ENCODE measurements at places on chromosomes 1 and 21.

- DNase-seq, result peak; percentile 83
These were observed 71.8 kb downstream of the DISP3 start for GRCh38 chr1:11550664-11551283.

GRCh38 chr1:93880731-93881130 is 1.7 kb upstream of the DNTTIP2 start:
- no peak for DNase-seq

GRCh38 chr1:105419030-105419429 is 1637.4 kb upstream of the PRMT6 start:
- DNase-seq, result no peak

DNA sequence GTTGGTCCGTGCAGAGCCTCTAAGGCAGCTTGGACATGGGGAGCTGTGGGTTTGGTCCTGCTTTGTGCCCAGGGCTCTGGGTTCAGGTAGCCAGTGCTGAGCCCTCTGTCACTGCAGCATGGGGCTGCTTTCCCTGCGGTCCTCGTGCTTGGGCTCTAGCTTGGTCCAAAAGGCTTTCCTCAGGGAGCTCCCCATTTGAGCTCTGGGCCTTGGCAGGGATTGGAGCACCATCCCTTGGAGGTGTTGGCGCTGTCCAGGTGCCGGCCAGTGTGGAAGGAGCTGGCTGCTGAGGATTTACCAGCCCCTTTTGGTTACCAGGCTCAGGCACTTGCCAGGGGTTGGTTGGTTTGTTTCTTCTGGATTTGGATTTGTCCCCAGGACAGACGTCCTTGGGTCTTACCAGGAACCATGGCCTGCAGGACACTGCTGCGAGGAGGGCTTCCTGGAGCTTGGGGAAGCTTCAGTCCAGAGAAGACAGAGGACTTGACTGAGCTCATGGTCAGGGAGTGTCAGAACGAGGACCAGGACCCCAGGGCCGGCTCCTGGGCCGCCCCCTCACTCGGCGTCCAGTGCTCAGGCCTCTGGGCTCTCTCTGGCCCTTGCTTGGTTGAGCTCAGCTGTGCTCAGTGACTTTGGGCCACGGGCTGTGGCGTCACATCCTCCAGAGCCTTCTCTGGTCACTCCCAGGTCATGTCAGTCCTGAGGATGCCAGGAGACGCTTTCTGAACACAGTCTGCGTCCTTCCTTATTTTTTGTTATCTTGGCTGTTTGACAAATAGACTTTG is 224.7 kb downstream of the CAMTA1 start:
- DNase-seq, result no peak

DNA sequence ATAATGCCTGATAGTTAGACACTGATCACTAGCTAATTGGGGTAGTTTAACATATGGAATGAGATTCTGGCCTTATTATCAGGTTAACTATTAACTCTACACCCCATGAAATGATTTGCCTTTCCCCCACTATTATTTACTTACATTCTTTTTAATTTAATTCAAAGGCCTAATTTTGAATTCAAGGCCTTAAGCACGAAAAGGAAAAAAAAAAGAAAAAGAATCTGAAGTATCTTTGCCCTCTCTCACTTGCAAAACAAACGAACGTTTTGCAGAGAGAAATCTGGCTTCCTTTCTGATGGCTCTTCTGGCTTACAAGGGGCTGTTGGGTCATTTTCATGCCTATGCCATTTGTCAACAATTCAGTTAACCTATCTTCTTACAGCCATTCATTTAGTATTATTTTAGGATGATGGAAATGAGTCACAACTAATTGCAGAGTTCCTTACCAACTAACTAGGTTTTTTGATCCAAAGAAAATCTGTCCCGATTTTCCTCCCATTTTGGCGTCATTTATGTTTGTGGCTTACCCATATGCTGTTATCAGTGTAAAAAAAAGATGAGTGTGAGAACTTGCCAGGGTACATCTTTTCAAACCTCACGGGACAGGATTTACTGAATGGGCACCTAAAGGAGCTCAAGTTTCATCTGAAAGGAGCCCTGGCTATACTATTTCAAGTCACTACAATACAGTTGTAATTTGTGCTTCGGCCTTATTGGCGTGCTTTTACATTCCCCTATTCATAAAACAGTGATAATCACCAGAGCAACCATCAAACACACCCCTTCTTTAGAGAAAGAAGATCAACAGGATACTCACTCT is 1.9 kb upstream of the ERRFI1 start:
- DNase-seq, result no peak

- DNase-seq, result no peak
These were observed 23.3 kb downstream of the INAVA start for GRCh38 chr1:200918006-200918405.

GRCh38 chr1:154714638-154715037 is 106.7 kb upstream of the ADAR start:
- DNase-seq, result peak; percentile 35

GRCh38 chr1:93716941-93717368 is 35.3 kb upstream of the BCAR3 start:
- peak; percentile 39 for DNase-seq

DNA sequence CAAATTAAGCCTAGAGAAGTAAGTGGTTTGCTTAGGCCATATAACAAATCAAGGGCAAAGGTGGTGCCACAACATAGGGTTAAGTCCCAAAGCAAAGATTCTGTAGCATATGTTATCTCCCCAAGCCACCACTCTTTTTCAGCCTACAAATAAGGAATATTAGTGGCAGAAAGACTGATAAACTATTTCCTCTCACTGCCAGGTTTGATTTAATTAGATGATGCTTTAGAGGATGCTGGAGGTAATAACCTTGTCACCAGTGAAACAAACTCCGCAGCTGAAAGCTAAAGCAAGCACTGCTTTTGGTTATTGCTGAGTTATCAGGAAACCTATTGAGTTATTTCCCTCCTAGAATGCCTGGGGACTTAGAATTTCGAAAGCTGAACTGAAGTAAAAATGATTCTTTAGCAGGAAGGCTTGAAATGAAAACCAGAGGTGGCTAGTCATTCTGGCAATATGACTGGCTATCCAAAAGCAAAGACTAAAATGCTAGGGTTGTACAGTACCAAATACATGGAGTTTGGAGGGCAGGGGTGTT is 145.2 kb downstream of the SYT2 start:
- no peak for DNase-seq

DNA sequence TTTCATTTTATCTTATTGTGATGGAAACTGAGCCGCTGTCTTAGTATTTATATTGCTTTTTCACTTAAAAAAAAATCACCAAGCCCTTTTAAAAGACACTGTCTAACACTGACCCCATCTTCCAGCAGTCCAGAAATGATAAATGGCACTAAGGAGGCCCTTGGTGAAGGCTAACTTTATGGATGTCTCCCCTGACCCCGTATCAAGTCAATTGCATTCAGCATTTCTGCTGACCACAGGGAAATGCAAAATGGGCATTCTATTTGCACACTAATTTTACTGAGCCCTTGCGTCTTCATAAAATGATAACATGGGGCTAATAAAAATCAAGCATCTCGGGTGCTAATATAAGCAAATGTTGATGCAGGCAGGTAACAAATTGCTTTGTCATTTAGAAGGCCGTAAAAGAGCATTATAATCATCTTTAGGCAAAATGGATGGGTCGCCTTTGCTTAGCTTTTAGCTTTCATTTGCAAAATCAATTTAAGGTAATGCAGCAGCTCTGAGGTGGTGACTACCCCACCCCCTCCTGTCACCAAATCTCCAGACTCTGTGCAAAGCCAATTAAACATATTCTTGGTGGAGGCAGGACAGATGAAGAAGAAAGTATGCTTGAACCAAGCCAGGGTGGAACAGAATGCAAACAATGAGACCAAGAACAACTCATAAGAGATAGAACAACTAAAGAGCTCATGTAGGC is 110.8 kb downstream of the BEND5 start:
- no peak for DNase-seq

DNA sequence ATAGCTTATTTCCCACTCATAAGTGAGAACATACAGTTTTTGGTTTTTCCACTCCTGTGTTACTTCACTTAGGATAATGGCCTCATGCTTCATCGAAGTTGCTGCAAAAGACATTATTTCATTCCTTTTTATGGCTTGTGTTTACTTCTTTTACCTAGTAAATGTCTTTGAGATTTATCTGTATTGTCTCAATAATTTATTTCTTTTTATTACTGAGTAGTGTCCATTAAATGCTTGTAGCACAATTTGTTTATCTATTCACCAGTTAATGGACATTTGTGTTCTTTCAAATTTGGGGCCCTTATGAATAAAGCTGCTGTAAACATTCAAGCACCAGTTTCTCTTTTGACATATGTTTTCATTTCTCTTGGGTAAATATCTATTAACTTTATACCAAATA is 86.0 kb downstream of the UCHL5 start:
- DNase-seq, result no peak

GRCh38 chr1:26070296-26070962 is 3.0 kb upstream of the TRIM63 start:
- no peak for DNase-seq

- no peak for DNase-seq
These were observed 60.7 kb upstream of the CDC42BPA start for GRCh38 chr1:227378871-227379554.

GRCh38 chr1:147640553-147641165 is 29.7 kb downstream of the ACP6 start:
- DNase-seq, result peak; percentile 86

GRCh38 chr21:45151445-45152160 is 77.2 kb downstream of the ADARB1 start:
- no peak for DNase-seq

GRCh38 chr1:111690306-111690617 is 48.9 kb downstream of the INKA2 start:
- DNase-seq, result peak; percentile 83

GRCh38 chr21:41823906-41824305 is 55.2 kb downstream of the PRDM15 start:
- DNase-seq, result no peak

- no peak for DNase-seq
These were observed 5.7 kb upstream of the PEF1 start for GRCh38 chr1:31650161-31651088.

DNA sequence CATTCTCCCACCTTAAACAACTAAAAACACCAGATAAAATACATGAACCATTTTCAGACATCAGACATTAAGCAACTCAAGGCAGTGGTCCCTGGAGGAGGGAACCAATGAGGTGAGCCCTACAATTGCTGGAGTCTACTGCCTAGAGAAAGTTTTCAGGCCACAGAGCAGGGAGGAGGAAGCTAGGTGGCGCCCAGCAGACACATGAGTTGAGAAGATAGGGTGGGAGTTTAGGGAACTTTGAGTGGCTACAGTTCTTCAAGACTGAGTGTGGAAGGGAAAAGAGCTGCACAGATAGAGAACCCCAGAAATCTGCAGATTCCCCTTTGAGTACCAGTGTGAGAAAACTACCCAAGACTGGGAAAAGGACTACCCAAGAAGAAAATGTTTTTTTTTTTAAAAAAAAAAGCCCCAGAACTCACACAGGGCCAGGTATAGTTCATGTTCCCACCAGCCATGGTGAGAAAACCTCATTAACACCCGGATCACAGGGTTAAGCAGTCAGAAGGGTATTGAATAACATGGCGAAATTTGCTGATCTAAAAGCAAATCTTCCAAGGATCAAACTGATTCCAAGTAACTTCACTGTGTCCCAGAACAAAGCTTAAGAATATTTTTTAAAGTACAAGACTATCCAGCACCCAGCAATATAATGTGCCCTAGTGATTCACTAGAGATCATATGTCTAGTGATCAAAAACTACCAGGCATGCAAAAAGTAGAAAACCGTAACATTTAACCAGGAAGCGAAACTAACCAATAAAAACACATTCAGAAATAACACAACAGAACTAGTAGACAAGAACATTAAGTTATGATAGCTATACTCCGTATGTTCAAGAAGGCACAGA is 12.0 kb downstream of the ALDH9A1 start:
- DNase-seq, result no peak

DNA sequence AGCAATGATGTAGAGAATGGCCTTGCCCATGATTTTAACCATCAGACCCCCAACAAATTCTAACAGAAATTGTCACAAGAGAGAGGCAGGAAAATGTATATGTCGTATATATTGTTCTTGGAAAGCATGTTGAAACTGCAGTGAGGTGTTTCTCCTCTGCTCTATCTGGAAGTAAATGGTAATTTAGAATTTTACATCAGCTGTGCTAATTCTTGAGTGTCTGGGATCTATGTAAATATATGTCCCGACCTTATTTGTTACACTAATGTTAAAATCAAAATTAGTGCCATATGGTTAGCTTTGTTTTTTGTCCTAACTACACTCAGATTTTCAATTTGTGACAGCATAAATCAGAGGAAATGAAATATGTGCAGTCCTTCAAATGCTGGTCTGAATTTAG is 20.5 kb downstream of the ZBTB21 start:
- no peak for DNase-seq

- no peak for DNase-seq
These were observed 416.5 kb downstream of the PLA2G4A start for GRCh38 chr1:187245201-187245600.

DNA sequence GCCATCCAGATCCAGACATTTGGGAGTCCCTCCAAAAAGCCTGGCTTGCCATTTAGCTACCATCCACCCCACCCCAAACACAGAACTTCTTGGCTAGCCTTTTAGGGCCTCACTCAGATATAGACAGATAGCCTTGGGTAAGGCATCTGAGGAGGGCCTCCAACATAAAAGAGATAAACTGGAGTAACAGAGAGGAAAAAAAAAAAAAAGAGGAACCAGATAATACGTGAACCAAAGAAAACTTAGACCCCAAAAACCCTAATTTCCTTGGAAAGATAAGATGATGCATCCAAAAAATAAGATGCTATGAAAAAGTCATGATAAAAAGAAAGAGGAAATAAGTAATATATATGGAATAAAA is 19.8 kb upstream of the LSS start:
- no peak for DNase-seq

DNA sequence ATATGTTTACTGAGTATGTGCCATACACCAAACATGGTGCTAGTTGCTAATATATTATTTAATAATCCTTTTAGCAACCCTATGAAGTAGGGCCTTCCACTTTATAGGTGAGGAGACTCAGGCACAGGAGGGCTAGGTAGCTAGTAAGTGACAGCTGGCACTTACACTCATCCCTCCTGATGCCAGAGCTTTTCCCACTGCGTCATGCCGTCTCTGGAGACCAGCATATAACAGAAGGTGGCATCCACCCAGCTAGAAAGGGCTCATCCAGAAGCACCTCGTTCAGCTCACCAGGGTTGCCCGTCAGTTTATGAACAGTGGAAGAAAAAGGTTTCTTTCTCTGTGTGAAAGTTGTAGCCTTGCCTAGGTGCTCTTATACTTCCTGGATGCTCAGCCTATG is 108.9 kb downstream of the NOS1AP start:
- DNase-seq, result no peak

- DNase-seq, result no peak
These were observed 3.9 kb downstream of the SPEN start for GRCh38 chr1:15851210-15852035.

DNA sequence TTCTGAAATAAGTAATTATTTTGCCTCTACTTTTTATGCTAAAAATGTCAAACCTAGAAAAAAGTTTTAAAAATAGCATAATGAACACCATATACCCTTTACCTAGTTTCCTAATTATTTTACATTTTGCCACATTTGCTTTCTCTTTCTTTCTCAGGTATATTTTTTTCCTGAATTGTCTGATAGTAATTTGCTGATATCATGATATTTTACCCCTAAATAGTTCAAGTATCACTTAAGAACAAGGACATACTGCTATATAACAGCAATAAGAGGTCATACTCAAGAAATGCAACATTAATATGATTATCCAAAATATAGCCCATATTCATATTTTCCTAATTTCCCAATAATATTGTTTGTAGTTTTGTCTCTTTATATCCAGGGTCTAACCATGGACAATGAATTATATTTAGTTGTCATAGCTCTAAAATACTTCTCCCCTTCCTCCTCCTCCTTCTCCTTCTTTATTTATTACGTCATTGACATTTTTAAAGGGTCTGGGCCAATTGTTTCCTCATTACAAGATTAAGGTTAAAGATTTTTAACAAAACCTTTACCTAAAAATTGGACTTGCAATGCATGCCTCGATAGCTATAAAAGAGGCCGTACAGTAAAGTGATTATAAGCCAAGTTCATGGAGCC is 20.3 kb upstream of the SMYD2 start:
- DNase-seq, result no peak

Measured in ACHN (cell line).